ENCODE measurements at places on chromosomes 13 and 19.
A peak's percentile ranks its signal among the peaks of the same experiment; 100 is the strongest.

- H3K27me3 ChIP-seq = no peaks in the 10 kb centered on the region
- H3K27ac ChIP-seq = no peak overlapping the region
- H3K36me3 ChIP-seq = no peaks in the 10 kb centered on the region
- no peak overlapping the region for H3K4me3 ChIP-seq
- H3K4me1 ChIP-seq = no peaks in the 10 kb centered on the region
These were observed 474.2 kb downstream of the KLF5 start for GRCh38 chr13:73532987-73533510.

DNA sequence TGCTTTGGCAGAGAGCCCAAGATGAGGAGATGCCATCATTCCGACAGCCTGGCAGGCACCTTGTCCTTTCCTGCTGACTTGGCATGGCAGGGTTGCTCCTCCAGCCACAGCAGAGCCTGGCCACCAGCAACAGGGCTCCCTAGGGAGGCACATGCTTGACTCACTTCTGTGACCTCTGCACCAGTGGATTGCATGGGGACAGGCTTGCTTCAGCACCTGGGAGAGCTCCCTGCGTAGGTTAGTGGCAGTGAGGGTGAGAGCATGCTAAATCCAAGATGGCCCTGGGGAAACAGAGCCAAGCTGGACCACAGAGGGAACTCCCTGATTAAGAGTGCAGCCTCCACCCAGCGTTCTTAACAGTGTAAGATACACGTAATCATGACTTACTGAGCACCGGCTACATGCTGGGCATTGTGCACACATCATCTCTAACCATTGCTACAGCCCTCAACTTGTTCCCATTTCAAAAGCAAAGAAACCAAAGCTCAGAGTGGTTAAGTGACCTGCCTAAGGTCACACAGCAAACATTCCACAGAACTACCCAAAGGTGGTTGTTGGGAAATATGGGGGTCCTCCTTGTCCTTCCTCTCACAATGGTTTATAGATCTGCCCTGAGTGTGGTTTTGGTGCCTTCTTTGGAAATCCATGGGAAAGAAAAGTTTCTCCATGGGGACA is 116.6 kb upstream of the UQCRFS1 start:
- H3K4me3 ChIP-seq = no peak overlapping the region
- no peaks in the 10 kb centered on the region for H3K27me3 ChIP-seq
- 0 out of 2 replicates have a peak, but pooled peaks cover 2% of the 10 kb centered on the region for H3K4me1 ChIP-seq
- H3K27ac ChIP-seq = no peak overlapping the region
- DNase-seq = peak; percentile 81
- H3K36me3 ChIP-seq = 0 out of 3 replicates have a peak, but pooled peaks cover 3% of the 10 kb centered on the region

- H3K27me3 ChIP-seq = no peaks in the 10 kb centered on the region
- H3K27ac ChIP-seq = no peak overlapping the region
- DNase-seq = no peak
- H3K4me1 ChIP-seq = no peaks in the 10 kb centered on the region
These were observed 128.2 kb downstream of the STOML3 start for GRCh38 chr13:38862443-38862842.

GRCh38 chr13:109875746-109876145 is 89.4 kb upstream of the IRS2 start:
- H3K4me1 ChIP-seq = no peaks in the 10 kb centered on the region
- no peaks in the 10 kb centered on the region for H3K36me3 ChIP-seq
- H3K4me3 ChIP-seq = no peak overlapping the region
- no peaks in the 10 kb centered on the region for H3K27me3 ChIP-seq

Measured in H9 (cell line).